ENCODE measurements at places on chromosomes 11 and 22.

GRCh38 chr22:49929211-49929979 lies 11.0 kb downstream of the CRELD2 start:
- DNase-seq = no peak

DNA sequence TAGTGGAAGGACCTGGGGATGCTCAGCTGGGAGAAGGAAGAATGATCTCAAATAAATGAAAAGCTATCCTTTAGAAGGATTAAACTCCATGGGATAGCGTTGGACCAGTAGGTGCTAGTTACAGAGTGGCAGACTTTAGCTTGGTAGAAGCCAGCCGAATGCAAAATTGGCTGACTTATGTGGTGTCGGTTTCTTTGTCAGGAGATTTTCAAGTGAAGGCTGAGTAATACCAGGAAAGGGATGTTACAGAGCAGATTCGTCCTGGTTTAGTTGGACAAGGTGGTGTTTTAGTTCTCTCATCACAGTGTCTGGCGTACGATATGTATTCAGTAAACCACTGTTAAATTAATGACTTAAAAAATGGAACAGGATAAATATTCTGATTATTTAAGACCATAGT lies 26.0 kb downstream of the FDX1 start:
- no peak for DNase-seq

DNA sequence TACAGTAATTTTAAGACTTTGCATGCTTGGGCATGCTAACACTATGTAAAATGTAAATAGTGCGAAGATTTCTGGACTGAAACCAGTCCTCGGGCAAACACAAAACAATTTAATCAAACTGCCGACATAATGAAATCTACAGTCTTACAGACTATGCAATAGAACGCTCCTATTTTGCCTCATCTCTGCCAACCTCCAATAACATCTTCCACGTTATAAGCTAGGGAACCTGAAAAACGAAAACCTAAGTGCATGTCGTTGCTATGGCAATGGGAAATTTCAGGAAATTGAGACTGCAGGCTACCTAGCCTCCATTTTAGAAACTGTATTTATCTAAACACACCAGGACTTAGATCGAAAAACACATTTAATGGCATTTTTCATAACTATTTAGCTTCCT lies 1.1 kb downstream of the CSTF3 start:
- no peak for DNase-seq

- no peak for DNase-seq
These were observed 28.1 kb downstream of the COMMD9 start for GRCh38 chr11:36261094-36261493.

DNA sequence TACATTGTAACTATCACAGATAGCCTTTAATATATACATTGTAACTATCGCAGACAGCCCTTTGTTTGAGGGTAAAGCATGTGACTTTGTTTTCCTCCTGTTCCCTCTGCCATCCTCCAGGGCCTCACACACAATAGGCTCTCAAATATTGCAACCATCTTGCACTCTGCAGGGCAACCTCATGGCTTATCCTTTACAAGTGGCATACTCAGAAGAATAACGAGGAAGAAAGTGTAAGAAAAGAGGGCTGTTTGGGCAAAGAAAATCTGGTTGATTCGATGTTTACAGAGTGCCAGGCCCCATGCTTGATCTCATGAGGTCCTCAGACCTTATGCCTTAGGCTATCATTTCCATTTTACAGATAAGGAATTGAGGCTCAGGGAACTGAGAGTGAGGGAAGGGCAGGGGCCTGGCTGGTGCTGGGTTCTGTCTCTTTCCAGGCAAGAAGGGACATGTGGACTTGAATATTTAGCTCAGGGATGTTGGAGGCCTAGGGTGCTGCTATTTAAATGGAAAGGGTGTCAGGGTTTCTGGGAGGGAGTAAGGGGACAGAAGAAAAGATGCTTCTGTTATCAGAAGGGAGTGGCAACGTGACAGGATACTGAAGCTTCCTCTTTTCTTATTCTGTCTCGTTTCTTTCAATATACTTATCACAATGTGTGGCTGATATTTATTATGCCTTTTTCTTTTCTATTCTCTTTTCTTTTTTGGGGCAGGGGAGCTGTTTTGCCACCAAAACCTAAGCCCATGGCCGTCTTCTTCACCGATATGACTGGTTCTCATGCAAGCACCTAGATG lies 1.1 kb upstream of the SAMM50 start:
- DNase-seq = no peak

DNA sequence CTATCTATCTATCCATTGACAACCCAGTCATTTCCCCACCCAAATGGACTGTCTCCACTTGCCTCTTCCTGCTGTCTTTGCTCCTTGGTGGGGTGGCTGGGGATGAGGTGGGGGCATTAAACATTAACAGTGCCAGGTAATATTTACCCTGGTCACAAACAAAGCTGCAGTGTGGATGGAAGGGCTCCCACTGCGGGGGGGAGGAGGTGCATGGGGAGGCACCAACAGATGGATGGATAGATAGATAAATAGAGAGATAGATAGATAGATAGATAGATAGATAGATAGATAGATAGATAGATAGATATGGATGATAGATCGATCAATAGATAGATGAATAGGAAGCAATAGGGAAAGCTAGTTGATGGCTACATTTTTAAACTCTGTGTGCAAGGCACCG lies 2.3 kb upstream of the FXYD2 start:
- DNase-seq = no peak

DNA sequence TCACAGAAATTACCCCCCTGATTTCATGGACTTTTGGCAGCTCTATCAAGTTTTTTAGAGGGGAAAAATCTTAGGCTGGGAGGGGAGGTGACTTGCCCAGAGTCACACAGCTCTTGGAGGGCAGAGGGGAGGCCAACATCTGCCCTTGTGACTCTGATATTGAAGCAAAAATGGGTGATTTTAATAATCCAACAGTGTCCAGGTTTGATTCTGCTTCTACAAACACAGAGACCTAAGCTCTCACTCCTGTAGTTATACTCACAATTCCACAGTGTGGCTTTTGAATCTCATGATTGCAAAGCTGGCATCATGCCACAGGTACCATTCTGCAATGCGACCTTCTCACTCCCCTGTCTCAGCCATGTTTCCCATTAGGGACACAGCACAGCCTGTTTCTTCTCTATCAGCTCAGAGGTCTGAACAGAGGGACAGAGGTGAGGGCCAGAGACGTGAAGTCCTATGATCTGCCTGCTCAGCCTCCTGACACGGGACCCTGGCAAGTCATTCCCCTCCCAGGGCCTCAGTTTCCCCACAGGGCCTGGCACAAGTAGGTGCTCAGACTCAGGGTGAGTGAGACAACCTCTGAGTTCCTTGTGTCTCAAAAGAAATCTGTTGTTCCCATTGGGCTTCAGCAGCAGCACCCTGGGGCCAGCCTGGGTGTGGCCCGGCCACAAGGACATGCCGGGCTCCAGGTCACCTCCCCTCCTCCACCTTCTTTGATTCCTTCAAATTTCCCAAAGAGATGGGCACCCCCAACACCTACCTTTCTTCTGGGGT lies 766 bp downstream of the APOL2 start:
- DNase-seq = peak; percentile 36

DNA sequence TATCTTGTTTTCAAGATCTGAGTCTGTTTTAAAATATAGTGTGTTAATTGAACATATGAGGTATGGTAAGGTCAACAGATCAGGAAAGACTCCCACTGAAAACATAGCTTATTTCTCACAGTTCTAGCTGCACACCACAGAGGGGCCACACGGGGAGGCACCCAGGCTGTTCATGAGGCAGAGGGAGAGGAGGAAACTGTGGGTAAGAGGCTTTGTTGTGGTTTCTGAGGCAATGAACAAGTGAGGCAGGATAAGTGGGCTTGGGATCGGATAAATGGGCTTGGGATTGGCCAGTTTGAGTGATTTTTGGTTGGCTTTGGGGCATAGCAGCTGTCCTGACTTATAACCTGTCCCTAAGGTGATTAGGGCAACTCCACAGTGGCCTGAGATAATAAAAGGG lies 242.1 kb downstream of the LUZP2 start:
- no peak for DNase-seq

DNA sequence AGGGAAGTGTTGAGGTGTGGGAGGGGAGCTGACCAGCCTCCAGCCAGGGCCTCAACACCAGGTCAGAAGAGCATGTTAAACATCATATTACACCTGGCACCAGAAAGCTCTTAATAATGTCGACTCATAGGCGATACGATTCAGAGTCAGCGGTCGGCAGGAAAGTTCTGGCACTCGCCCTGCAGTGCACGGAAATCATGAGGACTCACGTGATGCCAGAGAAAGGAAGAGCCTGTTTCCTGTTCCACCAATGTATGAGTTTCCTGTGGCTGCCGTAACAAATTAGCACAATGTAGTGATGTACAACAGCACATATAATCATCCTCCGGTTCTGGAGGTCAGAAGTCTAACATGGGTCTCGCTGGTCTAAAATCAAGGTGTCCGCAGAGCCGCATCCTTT lies 198.8 kb downstream of the BARX2 start:
- DNase-seq = no peak

DNA sequence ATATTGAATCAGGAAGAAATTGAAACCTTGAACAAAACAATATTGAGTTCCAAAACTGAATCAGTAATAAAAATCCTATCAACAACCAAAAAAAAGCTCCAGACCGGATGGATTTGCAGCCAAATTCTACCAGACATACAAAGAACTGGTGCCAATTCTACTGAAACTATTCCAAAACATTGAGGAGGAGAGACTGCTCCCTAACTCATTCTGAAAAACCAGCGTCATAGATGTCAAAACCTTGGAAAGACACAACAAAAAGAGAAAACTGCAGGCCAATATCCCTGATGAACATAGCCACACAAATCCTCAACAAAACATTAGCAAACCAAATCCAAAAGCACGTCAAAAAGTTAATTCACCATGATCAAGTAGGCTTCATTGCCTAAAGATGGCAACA lies 353.8 kb downstream of the TMEM135 start:
- DNase-seq = no peak

- no peak for DNase-seq
These were observed 57.2 kb upstream of the PRDM11 start for GRCh38 chr11:45089251-45089650.

DNA sequence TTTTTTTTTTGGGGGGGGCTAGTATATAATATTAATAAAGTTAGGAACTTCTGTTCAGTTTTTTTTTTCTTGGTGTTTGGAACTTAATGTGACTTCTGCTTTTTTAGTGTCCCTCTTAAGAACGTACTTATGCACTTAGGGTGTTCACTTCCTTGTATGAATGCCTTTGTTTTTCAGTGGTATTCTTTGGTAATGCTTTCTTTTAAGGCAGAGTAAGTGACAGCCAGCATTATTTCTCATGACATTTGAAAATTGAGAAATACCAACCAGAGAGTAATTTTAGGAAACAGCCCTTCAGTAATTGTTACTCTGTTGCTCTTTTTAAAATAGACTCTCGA lies 2.4 kb downstream of the GRK3 start:
- DNase-seq = no peak

- DNase-seq = no peak
These were observed 36.0 kb downstream of the ZBTB44 start for GRCh38 chr11:130278745-130279144.

DNA sequence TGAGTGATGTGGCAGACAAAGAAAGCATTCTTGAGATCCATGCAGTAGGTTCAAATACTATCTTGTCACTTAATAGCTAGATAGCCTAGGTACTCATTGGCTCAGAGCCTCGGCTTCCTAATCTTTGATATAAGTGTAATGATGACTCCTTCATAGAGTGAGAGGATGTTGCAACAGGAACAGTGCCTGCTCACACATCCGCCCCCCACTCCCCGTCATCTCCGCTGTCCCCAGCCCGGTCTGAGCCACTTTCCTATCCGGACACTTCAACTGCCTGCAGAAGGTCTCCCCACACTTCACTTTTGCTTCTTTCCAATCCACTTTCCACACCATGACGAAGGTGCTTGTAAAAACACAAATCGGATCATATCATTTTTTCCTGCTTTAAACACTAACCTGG lies 128.8 kb downstream of the NTM start:
- no peak for DNase-seq

DNA sequence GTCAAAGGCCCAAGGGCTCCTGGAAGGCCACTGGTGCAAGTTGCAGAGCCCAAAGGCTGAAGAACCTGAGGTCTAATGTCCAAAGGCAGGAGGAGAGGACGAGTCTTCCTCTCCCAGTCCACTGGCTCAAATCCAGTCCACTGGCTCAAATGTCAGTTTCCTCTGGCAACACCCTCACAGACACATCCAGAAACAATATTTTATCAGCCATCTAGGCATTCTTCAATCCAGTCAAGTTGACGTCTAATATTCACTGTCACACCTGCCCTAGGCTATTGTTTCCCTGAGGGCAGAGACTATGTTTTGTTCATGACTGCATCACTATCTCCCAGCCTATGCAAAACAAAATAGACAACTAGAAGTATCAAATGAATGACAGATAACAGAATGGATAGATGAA lies 148.1 kb downstream of the SPON1 start:
- no peak for DNase-seq

GRCh38 chr22:24445481-24446259 lies 18.3 kb downstream of the ADORA2A start:
- DNase-seq = no peak

DNA sequence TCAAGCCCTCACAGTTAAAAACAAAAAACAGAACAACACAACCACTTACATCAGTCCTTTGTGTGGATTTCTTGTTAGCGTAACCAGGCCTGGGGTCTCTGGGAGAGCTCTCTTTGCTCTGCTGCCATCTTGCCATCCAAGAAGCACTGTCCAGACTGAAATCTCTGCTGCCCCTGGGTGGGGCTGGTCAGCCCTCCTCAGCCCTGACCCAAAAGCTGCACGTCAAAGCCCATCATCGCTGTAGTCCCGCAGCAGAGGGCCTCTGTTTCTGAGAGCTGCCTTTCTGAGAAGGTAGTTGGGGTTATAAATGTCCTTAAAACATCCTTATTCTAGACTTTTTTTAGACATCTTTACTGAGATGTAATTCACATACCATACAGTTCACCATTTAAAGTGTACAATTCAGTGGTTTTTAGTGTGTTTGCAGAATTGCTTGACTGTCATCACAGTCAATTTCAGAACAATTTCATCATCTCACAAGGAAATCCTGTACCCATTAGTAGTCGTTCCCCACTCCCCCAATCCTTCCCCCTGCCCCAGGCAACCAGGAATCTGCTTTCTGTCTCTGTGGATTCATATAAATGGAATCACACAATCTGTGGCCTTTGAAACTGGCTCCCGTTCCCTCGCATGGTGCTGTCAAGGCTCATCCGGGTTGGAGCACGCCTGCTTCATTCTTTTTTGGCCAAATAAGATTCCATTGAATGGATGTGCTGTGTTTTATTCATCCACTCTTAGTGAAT lies 94.9 kb downstream of the TBC1D22A start:
- DNase-seq = no peak

Measured in NCI-H1092 treated with DMSO at 0.1 percent for 48 hours (cell line).